Renal cortical epithelial cell (primary cell): ENCODE measurements at places on chromosomes 12 and 14.

- no peak for DNase-seq
Observed at GRCh38 chr12:78963439-78964227, 99.1 kb downstream of the SYT1 start.

DNA sequence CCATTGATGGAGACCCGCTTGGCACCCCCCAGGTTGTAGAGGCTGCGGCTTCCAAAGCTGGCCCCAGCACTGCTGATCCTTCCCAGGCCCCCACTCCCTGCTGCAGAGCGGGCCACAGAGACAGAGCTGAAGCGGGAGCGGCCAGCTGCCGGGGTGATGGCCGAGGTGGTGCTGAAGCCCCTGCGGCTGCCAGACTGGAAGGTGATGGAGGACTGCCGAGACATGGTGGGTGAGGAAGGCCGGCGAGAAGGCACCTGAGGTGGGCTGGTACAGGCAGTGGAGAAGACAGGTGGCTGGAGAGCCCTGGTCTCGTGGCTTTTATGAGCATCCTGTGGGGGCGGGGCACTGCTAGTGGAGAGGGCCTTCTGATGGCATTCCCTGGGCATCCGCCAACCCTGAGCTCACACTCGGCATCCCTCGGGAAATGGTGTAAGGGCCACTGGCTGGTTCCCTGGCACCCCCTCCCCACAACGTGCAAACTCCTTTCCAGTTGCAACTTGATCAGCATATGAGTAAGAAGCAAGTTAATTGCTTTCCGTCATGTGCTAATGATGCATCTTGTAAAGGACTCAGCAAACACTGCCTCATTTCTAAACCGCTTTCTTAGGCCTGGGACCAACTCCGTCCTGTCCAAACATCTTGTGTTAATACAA is at the start of gene KRT75:
Gene KRT75 (minus strand): TSS at position 291 of the 653 bp plus-strand sequence. CDS start 67 bp downstream, at position 224.
- DNase-seq, result peak; percentile 29

DNA sequence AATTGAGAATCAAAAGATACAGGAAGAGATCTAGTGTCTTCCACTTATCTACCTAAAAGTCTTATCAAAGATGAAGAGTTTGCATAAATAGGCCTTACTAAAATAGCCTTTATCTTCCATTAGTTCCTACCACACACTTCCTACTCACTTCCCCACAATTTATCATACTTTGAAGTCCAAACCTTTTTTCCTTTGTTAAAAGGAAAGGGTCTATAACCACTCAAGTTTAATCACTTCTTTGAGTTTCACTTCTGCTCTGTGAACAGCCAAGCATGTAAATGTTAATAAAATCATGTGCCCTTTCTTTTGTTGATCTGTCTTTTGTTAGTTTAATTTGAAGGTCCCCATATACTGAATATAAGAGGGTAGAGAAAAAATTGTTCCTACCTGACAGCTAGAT is 114.5 kb downstream of the PHLDA1 start:
- DNase-seq, result no peak

DNA sequence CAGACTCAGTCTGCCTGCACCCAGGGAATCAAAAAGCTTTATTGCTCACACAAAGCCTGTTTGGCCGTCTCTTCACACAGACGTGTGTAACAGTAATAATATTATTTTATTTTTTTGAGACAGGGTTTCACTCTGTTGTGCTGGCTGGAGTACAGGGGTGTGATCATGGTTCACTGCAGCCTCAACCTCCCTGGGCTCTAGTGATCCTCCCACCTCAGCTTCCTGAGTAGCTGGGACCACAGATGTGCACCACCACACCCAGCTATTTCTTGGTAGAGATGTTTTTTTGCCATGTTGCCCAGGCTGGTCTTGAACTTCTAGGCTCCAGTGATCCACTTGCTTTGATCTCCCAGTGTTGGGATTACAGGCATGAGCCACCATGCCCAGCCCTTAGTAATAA is 88.4 kb upstream of the DCD start:
- DNase-seq, result no peak

DNA sequence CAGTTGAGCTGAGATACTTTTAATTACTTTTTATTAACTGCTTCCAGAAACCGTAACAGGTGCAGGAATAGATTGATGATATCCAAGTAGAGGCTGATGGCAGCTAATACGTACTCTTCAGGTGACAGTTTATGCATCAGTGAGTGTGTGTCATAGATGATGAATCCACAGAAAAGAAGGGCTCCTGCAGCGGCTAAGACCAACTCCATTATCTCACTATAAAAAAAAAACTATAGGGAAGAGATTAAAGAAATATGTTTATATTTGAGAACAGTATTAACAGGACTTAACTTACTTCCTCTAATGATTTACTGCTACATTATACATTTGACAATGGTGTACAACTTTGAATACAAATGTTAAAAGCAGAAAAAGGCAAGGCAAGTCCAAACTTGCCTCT is 7.4 kb upstream of the LLPH start:
- DNase-seq, result no peak

DNA sequence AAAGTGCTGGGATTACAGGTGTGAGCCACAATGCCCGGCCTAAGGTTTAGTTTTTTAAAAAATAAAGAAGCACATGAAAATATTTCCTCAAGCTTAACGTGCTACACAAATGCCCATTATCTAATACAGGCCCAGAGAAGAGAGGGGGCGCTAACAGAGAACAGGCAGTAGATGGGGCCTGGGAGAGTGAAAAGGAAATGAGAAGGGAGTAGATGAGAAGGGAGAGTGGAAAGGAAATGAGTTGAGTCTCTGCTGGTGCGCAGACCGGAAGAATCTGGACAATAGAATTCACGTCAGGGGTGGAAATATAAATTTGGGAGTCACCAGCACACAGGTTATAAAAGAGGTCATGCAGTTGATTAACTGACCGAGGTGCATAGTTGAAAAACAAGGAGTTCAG is 10.7 kb downstream of the PXN start:
- no peak for DNase-seq

DNA sequence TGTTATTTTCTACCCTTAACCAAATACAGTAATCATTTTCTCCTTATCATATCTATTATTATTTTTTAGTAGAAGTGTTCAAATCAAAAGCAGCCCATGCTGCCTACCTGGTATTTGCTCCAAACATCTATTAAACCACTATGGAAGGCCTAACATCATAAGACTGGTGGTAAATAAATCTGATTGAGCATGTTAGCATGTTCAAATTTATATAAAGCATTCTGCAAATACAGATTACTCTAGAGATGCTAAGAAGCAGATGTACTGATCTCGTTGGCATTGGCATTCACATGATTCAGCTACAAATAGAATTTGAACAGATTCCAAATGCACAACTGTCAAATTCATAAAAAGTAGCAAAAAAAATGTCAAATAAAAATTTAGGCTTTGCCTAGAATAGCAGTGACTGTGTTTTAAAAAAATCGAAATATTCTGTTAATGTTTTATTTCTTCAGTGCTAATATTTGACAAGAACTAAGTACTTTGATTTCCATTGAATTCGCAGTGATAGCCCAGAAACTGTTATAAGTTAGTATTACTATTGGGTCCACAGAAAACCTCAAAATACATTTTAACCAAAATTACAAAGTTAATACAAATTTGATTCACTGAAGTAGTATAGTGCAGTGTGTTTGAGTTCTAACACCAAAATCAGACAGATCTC is 9.4 kb upstream of the OSBPL8 start:
- no peak for DNase-seq

DNA sequence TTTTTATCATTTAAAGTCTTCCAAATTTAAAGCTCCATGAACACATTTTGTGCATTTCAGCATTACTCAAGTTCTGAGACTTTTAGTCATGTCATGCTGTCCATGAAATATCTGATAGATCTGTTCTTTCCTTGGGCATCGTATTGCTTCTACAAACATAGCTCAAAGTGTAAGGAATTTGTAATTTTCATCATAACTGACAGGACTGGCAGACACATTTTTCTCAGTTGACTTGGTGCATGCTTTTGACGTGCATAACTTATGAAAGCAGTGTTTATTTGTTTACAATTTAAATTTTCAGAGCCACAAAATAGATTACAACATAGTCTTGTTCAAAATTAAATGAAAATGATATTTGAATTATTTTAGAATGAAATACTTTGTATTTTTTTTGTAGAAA is 812.1 kb upstream of the NOVA1 start:
- no peak for DNase-seq

DNA sequence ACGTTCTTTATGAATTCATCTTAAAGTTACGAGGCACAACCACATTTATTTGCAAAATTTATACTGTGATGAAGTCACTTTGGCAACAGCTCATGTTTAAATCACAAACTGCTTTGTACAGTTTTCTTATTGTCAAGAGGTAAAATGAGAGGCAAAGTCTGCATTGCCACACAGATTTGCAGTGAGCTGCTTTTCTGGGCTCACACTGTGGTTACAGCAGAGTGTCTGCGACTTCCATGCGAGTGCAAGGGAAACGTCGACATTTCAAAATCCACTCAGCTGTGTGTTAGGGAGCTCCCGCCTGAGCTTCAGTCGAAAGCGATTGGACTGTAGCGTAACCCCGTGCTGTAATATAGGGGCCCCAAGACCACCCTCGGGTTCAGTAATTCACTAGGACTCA is 13.0 kb downstream of the MTA1 start:
- no peak for DNase-seq

- no peak for DNase-seq
Observed at GRCh38 chr12:68839183-68840147, 31.5 kb downstream of the MDM2 start.

- no peak for DNase-seq
Observed at GRCh38 chr14:34452258-34452822, 9.7 kb downstream of the SPTSSA start.

DNA sequence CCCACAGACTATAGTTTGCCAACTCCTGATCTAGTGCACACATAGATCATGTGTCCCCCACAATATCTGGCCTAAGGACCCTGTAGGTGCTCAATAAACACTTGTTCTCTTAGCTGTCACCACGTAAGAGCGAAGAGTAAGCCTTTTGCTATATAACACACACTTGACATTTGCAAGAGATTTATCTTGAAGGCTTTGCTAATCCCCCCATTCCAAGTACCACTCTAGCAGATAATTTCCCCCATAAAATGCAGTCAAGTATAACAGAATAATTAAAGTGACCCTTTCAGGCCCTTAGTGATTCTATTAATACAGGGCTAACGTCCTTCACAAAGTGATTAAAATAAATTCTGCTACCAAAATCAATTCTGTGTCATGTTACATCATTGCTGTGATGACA is 87.5 kb downstream of the PLXNC1 start:
- DNase-seq, result no peak

DNA sequence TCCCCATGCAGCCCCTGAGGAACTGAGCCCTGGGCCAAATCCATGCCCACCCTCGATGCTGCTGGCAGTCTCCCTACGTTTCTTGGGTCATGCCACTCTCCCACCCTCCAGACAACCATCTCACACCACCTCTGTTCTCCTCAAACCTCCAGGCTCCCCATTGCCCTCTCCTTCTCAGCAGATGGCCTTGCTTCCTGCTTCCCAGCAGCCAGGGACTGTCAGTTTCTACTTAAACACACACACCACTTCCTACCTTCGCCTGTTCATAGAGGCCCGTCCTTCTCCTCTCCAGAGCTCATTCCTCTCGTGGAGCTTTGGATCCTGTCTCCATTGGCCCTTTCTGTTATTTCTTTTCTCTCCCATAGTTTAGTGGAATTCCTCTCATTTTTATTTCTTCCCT is 27.1 kb downstream of the ZNF664 start:
- no peak for DNase-seq

DNA sequence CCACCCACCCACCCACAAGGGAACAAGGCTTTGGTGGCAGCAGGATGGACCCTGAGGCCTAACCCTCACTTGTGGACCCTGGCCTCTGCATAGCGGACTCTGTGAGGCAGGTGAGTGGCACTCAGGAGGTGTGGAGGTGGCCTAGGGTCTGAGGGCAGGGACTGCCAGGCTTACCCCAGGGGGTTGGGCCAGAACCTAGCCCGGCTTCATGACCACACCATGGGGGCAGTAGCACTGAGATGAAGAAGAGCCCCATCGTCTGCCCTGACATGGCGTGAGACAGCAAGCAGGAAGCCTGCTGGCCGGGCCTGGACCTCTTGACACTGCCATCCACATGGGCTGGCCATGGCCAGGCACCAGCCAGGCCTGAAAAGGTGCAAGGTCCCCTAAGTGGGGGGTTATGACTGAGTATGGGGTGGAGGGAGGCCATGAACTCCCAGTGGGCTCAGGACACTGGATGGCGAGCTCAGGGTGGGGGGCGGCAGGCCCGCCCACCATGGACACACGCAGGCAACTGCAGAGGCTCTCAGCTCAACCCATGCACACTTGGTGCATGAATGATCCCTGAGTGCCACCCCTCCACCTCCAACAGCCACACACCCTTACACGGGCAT is 29.3 kb downstream of the JAG2 start:
- no peak for DNase-seq

DNA sequence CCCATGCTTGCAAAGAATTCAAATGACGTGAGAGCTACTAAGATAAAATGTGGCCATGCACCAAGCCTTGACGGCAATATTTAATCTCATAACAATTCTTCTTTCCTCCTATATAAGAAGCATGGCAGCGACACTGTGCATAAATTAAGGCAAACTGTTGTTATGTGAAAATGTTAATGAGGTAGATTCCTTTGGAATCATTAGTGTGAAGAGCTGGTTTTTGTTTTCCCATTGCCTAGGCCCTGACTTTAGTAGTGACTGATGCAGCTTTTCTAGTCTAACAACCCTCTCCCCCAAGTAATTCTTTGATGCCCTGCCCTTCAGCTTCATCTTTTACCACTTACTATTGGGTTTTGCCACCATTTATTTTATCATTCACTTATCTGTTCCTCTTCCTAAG is 10.6 kb upstream of the PSEN1 start:
- DNase-seq, result no peak

GRCh38 chr14:72715215-72715849 is 178.6 kb downstream of the DPF3 start:
- DNase-seq, result peak; percentile 40

DNA sequence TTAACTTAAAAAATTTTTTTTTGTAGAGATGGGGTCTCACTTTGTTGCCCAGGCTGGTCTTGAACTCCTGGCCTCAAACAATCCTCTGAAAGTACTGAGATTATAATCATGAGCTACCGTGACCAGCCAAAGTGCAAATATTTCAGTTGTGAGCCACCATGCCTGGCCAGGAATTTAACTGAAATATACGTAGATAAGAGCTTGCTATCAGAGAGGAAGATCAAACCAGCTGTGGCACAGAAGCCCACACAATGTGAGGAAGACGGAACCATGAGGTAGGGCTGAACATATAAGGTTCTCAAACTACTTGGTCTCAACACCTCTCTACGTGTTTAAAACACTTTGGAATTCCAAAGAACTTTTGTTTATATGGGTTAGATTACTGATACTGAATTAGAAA is 29.1 kb downstream of the ATG14 start:
- DNase-seq, result no peak

GRCh38 chr12:74535536-74535935 is 2.1 kb upstream of the ATXN7L3B start:
- no peak for DNase-seq

GRCh38 chr12:22787557-22787956 is 162.6 kb downstream of the ETNK1 start:
- DNase-seq, result no peak

GRCh38 chr12:27034607-27035293 is 12.4 kb downstream of the MED21 start:
- DNase-seq, result no peak

- DNase-seq, result no peak
Observed at GRCh38 chr12:54683398-54683797, 35.2 kb upstream of the DCD start.

GRCh38 chr12:101803978-101804377 is 26.8 kb downstream of the GNPTAB start:
- DNase-seq, result no peak
